ENCODE measurements at places on chromosomes 2 and 18.

GRCh38 chr2:211144078-211144477 is 587.7 kb downstream of the CPS1 start:
- H3K27ac ChIP-seq, result no peak overlapping the region
- H3K27me3 ChIP-seq, result no peaks in the 10 kb centered on the region
- no peak overlapping the region for H3K4me3 ChIP-seq
- H3K4me1 ChIP-seq, result no peaks in the 10 kb centered on the region
- DNase-seq, result no peak

GRCh38 chr18:54358495-54359040 is 862 bp downstream of the C18orf54 start:
- H3K4me3 ChIP-seq, result peak overlapping the region; percentile 91
- H3K27me3 ChIP-seq, result no peaks in the 10 kb centered on the region
- peaks cover 8% of the 10 kb centered on the region for H3K4me1 ChIP-seq
- DNase-seq, result no peak
- no peaks in the 10 kb centered on the region for H3K36me3 ChIP-seq

- no peaks in the 10 kb centered on the region for H3K27me3 ChIP-seq
- peak overlapping the region; percentile 94 for H3K27ac ChIP-seq
- peaks cover 5% of the 10 kb centered on the region for H3K4me1 ChIP-seq
These were observed 686 bp downstream of the UBXN4 start for GRCh38 chr2:135742325-135742757.

- H3K4me3 ChIP-seq, result peak overlapping the region; percentile 51
- peaks cover 25% of the 10 kb centered on the region for H3K4me1 ChIP-seq
- peak overlapping the region; percentile 90 for H3K27ac ChIP-seq
- DNase-seq, result no peak
- H3K27me3 ChIP-seq, result no peaks in the 10 kb centered on the region
- no peaks in the 10 kb centered on the region for H3K36me3 ChIP-seq
These were observed 1.2 kb downstream of the UGT1A9 start for GRCh38 chr2:233672886-233673285.

Data from liver (tissue), 10 donors.